NCI-H1092 (cell line): ENCODE measurements at places on chromosomes 16 and 17.

GRCh38 chr16:76857402-76857801 lies 333.6 kb upstream of the MON1B start:
- DNase-seq, result no peak

- no peak for DNase-seq
Measured at GRCh38 chr17:7046127-7046724, 2.3 kb upstream of the SLC16A11 start.

DNA sequence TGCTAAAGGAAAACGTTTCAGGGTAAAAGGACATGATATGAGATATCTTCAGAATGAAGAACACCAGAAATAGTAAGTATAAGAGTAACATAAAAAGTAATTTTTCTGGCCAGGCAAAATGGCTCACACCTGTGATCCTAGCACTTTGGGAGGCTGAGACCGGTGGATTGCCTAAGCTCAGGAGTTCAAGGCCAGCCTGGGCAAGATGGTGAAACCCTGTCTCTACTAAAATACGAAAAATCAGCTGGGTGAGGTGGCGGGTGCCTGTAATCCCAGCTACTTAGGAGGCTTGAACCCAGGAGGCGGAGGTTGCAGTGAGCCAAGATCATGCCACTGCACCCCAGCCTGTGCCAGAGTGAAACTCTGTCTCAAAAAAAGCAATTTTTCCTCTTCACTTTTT lies 56.6 kb upstream of the NFAT5 start:
- DNase-seq, result no peak

GRCh38 chr17:17551361-17551760 lies 40.1 kb downstream of the PEMT start:
- DNase-seq, result no peak

DNA sequence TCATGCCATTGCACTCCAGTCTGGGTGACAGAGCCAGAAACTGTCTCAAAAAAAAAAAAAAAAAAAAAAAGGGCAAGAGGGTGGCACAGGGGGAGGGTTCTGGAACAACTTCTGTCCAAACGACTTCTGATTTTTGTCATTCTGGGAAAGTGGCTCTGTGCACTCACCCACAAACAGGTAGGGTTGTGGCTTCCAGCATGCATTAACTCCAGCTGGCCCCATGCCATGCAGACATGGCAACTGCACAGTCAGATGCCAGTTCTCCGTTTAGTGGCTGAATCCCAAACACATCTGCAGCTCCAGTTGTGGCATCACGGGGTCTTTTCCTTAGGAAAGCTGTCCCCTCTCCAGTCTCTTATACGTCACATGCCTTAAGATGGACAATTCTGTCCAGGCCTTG lies 30.3 kb downstream of the B4GALNT2 start:
- no peak for DNase-seq

GRCh38 chr17:282000-282911 lies 70.4 kb downstream of the RPH3AL start:
- no peak for DNase-seq

DNA sequence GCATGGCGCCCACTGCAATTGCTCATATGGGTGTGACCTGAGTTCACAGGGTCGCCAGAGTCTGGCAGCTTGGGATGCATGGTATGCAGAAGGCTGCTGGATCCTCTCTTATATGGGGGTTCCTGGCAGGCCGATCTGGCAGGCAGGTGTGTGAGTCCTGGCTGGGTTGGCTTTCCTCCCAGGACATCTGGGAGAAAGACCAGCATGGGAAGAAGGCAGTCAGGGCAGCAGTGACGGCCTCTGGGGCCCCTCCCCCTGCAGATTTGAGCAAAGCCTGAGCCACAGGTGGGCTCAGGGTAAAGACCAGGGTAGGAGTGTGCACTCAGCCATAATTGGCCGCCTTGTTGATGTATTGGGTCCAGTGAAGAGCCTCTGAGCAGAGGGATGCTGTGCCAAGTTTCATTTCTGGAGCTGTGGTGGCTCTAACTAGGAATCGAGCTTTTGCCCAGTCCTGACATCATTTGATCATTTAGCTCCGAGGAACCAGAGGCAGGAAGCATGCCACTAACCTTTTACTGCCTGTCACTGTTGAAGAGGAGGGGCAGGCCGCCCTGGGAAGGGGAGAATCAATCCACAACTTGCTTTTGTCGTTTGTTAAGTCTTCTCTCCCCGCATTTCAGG lies 174.3 kb downstream of the CCDC182 start:
- peak; percentile 83 for DNase-seq

- DNase-seq, result no peak
Measured at GRCh38 chr17:12990041-12990808, 27.6 kb downstream of the ELAC2 start.

DNA sequence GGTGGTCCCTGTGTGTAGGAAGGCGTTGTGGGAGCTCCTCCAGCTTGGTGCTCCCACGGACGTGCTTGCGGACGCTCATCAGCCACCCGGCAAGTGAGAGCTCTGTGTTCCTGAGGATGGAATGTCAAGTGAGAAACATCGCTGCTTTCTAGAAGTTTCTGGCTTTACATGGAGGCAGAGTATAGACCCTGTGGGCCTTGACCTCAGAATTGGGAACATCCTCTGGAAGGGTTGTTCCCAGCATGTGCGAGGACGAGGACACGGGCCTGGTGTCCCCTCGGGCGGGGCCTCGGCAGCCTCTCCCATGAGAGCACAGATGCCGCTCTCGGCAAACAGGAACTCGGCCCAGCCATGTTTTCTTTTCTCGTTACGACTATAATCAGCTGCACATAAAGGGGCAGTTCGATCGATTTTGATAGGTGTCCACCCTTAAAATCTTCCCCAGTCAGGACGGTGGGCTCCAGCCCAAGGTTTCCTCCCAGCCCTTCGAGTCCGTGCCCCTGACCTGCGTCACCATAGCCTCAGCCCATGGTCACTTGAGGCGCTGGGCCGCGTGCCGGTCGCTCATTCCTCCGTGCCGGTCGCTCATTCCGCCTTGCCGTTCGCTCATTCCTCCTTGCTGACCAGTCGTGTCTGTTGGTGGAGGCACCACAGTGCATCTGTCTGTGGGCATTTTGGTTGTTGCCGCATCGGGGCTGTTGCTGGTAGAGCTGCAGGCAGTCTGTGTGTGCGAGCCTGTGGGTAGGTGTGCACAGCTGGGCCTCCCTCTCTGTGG lies 91.3 kb upstream of the ZNF750 start:
- no peak for DNase-seq
